ENCODE measurements at places on chromosomes 6 and 20.

DNA sequence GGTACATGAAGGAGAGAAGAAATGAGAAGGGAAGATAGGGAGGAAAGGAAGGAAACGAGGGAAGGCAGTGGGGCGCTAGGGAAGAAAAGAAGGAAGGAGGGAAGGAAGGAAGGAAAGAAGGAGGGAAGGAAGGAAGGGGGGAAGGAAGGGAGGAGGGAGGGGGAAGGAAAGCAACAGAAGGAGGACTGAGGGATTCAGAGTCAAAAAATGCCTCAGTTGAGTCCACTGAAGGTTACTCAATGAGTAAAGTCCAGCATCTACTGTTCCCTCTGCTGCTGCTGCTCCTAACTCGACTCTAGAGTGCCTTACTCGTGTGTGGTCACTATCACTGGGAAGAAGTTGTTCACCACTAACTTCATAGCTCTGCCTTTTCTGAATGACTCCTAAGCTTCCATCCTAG is 33.8 kb downstream of the PHACTR1 start:
- DNase-seq, result no peak

- no peak for DNase-seq
Measured at GRCh38 chr20:41131594-41132387, 5.6 kb upstream of the PLCG1 start.

- no peak for DNase-seq
Measured at GRCh38 chr6:136435101-136435500, 115.1 kb downstream of the MAP7 start.

- no peak for DNase-seq
Measured at GRCh38 chr6:166970776-166971175, 14.4 kb upstream of the RNASET2 start.

GRCh38 chr20:42401613-42402012 is 783.4 kb upstream of the CHD6 start:
- DNase-seq, result no peak

Measured in CD4-positive, alpha-beta T cell treated with Interleukin-17A for 4 hours (primary cell).